ENCODE measurements at places on chromosomes 7 and 10. TPM values are rescaled to one million over a fixed set of nuclear protein-coding genes. Genes with fewer than 3 reads are reported as not detected.

DNA sequence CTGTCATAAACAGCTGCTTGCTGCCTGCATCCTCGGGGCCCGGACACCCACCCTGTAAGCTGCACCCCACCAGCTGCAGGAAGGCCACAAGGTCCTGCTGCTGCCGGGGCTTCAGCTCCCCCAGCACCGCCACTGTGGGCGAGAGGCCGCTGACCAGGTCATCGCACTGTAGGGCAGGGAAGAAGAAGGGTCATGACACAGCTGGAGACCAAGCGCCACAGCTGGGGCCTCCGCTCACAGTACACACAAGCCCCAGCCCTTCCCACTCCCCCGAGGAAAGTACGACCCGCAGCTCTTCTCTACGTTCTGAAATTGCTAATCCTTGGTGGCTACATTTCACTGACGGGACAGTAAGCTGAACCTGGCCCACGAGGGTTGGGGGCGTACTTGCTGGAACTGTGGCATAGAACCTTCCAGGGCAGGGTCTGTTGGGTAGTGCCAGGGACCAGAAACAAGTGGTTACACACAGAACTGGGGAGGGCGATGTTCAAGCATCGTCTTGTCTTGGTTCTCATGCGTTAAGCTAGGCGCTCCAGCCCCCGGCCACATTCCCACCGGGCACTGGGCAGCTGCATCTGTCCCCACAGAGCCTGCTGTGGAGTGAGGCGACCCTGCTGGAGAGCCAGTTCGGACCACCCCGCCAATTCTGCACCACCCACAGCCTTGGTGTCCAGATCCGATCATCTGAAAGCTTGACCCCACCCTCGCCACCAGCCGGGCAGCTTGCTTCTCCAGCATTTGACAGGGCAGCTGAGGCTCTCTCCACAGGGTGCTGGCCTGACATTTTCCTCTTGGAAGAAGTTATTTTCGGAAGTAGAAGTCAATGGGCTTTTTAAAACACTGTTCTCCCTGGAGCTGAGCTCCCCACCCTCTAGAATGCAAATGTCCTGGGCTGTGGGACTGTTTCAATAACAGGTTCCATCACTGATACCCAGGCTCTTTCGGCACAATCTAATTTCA is 50.8 kb downstream of the GSDME start:
- DNase-seq, result no peak
- H3K27ac ChIP-seq, result peak overlapping the region; percentile 29
- no peak overlapping the region for H3K4me3 ChIP-seq
- H3K36me3 ChIP-seq, result peaks cover 10% of the 10 kb centered on the region

DNA sequence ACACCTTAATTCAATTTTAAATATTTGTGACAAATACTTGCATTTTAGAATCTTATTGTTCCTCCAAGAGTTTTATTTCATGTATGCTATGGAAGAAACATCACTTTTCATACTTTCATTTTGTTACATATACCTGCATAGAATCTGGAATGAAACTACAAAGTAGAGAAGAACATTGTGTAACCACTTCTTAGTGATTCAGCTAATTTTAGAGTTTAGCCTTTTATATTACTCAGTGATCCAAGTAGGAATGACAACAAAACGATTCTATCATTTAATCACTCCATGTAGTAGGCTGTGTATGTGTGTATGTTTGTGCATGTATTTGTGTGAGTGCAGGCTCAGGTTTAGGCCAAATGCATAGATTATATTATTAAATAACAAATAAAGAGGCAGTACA is 14.4 kb upstream of the SEMA3A start:
- H3K27me3 ChIP-seq, result no peaks in the 10 kb centered on the region
- H3K4me1 ChIP-seq, result no peaks in the 10 kb centered on the region
- no peak overlapping the region for H3K4me3 ChIP-seq
- H3K27ac ChIP-seq, result no peak overlapping the region
- no peak for DNase-seq

DNA sequence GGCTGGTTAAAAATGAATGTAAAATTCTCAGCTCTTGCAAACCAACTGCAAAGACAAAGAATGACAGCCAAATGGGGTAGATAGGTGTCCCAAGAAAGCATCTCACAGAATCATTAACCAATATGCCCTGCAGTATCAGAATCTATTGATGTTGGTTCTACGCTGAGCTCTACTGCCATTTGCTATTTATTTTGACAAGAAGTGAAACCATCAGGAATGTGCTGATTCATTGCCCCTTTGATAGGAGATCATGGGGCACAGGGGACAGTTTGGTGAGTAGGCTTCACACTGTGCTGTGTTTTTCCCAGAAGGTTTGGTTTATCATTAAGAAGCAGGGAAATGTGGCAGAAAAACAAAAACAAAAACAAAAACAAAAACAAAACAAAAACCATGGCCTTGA is 19.4 kb upstream of the CDC14C start:
- no peaks in the 10 kb centered on the region for H3K27me3 ChIP-seq
- H3K4me3 ChIP-seq, result no peak overlapping the region
- DNase-seq, result no peak

DNA sequence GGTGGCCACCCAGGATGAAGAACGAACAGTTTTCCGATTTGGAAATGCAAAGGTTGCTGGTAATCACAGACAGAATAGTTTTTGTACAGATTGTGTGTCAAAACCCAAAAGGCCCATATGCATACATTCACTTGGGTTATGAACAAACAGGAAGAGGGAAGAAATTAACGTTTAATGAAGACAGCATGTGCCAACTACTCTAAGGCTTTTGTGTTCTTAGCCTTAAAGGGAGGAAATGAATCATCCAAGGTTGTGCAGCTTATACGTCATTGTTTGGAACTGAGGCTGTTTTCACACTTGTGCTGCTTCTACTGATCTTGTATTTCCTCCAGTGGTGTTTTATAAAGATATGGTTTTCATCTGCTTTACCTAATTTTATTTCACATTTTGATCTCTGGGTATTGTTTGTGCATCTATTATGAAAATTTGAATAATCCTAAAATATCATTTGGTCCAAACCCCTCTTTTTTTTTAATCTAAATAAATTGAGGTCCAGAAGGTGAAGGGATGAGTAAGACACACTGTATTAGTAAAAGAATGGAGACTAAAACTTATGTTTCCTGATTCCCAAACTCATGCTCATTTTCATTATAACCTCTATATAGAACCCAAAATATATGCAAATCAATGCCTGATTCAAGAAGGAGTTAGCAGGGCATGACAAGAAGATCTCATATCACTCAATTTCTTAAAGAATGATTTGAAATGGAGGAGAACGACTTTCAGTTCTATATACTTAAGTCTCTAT is 373.1 kb downstream of the THSD7A start:
- H3K4me3 ChIP-seq, result no peak overlapping the region
- no peaks in the 10 kb centered on the region for H3K27me3 ChIP-seq
- H3K4me1 ChIP-seq, result no peaks in the 10 kb centered on the region
- no peak overlapping the region for H3K27ac ChIP-seq

DNA sequence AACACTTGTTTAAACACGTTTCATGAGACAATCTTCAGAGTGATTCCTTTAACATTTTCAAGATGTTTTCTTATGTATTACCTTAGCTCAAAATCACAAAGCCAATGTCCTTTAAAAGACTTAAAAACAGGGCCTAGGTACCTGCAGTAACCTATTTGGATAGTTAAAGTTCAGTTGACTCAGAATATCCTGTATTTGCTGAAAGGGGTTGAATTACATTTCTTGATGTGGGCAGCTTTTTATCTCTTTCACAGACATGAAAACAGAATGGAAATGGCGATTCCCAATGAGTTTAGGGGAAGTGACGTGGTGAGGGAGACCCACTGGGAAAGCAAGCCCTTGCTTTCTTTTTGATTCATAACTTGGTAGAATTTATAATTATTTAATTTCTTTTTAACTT is 324.4 kb upstream of the AOAH start:
- H3K27me3 ChIP-seq, result no peaks in the 10 kb centered on the region
- H3K27ac ChIP-seq, result no peak overlapping the region
- H3K36me3 ChIP-seq, result peaks cover 14% of the 10 kb centered on the region
- H3K4me3 ChIP-seq, result no peak overlapping the region
- DNase-seq, result no peak

GRCh38 chr7:131197920-131198615 is 129.6 kb upstream of the MKLN1 start:
- no peak overlapping the region for H3K4me3 ChIP-seq
- H3K27ac ChIP-seq, result no peak overlapping the region
- no peaks in the 10 kb centered on the region for H3K27me3 ChIP-seq
- H3K4me1 ChIP-seq, result no peaks in the 10 kb centered on the region
- no peak for DNase-seq

DNA sequence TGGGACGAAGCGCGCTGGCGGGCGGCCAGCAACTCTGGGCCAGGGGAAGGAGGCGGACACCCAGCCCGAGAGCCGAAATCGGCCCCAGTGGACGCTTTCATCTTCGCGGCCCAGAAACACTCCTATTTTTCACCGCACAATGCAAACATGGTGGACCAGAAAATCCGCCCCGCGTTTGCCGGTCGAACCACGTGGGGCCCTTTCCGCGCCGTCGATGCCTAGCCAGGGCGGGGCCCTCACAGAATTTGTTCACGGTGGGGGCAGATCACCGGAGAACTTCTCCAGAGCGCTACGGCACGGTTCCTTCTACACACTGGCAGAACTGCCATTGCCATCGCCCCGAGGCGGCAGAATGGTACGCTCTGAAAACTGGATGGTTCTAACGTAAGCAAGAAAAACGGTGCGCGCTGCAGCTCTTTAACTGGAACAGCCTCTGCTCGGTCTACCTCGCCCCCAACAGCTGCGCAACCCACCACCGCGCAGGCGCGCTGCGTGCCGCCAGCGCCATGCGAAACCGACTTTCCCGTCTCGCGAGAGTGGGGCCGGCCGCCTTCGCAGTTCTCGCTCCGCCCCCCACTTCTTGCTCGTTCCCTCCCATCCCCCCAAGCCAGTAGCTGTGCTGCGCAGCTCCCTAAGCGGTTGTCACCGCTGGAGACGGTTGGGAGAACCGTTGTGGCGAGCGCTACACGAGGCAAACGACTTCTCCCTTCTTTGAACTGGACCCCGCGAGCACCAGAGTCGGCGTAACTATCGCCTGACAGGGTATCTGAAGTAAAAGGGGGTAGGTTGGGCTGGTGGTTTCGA is at the start of gene HNRNPH3:
Gene HNRNPH3 (plus strand): TSS at position 610 of the 804 bp plus-strand sequence. CDS start 5,158 bp downstream, outside the sequence.
- H3K4me3 ChIP-seq, result peak within 1 kb of the TSS; percentile 98
- peaks cover 59% of the 10 kb centered on the region for H3K4me1 ChIP-seq
- DNase-seq, result peak; percentile 99
- H3K27me3 ChIP-seq, result no peaks in the 10 kb centered on the region
- H3K36me3 ChIP-seq, result peaks cover 7% of the 10 kb centered on the region
- H3K27ac ChIP-seq, result peak within 1 kb of the TSS; percentile 100

- H3K4me3 ChIP-seq, result no peak overlapping the region
- H3K36me3 ChIP-seq, result no peaks in the 10 kb centered on the region
- no peaks in the 10 kb centered on the region for H3K27me3 ChIP-seq
- H3K4me1 ChIP-seq, result peaks cover 49% of the 10 kb centered on the region
- no peak for DNase-seq
Measured at GRCh38 chr7:130933919-130934318, 199.9 kb upstream of the KLF14 start.

DNA sequence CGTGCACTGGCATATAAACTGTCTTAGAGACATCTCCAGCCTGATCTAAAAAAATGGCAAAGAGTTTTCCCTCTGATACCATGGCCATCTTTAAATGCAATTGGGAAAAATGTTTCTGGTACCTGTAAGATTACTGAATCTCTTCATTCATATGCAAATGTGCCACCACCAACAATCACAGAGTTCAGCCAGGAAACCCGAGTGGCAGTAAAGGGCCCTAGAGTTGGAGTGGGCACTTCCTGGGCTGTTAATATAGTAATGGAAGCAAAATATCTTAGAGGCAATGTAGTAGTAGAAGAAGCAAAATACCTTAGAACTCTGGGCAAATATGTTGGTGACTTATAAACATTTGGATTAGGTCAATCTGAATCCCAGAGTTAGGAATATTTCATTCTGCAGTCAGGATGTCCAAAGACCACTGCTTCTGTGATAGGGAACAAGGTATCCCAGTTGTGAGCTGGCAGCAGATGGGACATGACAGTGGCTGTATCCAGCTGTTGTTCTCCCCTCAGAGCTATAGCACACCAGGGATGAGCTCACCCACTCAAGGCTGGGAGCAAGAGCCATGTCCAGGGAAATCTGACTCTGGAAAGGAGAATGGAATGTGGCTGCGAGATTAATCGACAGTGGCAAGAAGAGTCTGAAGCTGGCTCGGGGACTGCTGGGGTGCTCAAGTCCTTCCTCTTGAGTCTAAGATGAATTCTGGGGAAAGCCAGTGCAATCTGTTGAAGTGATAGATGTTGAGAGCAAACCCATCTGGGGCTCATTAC is 332.1 kb downstream of the PHTF2 start:
- no peaks in the 10 kb centered on the region for H3K36me3 ChIP-seq
- H3K27ac ChIP-seq, result no peak overlapping the region
- H3K4me1 ChIP-seq, result no peaks in the 10 kb centered on the region
- no peak overlapping the region for H3K4me3 ChIP-seq

DNA sequence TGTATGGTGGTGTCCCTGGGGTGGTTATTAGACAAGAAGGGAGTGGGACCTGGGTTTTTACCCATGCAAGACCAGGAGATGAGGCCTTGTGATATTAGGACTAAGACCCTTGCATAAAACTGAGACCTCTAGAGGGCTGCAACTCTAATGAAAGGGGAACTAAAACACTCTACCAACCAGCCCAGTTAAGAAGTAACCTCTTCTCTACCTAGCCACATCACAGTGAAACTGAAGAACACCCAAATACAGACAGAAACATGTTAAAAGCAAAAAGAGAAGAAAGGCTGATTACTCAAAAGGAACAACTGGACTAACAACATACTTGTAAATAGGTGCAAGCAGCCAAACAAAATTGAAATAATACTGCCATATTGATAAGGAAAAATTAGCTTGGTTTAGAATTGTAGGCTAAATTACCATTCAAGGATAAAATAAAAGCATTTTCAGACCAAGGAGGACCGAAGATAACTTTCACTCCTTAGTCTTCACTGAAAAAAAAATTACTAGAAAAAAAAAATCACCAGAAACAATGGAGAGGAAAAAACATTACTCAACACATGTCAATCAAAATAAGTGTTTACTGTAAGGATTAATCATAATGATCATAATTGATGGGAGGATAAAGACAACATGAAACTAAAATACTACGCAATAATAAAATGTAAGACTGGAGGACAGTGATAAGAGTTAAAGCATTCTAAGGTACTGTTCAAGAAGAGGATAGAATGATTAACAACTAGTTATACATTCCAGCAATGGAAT is 27.6 kb downstream of the ERLIN1 start:
- H3K4me3 ChIP-seq, result no peak overlapping the region
- no peak overlapping the region for H3K27ac ChIP-seq
- no peak for DNase-seq
- H3K4me1 ChIP-seq, result peaks cover 6% of the 10 kb centered on the region
- H3K36me3 ChIP-seq, result peaks cover 50% of the 10 kb centered on the region

GRCh38 chr10:58180666-58181065 is 87.0 kb downstream of the IPMK start:
- H3K4me3 ChIP-seq, result no peak overlapping the region
- DNase-seq, result no peak
- H3K27me3 ChIP-seq, result peaks cover 5% of the 10 kb centered on the region
- H3K27ac ChIP-seq, result no peak overlapping the region
- no peaks in the 10 kb centered on the region for H3K4me1 ChIP-seq

Gene MYO3A
- not detected for polyA plus RNA-seq

Gene MRM2
- 44.9 TPM for polyA plus RNA-seq

Gene SPDYE5
- polyA plus RNA-seq, result not detected

Gene GNAT3
- not detected for polyA plus RNA-seq

Gene PHKG1
- polyA plus RNA-seq, result 0.44 TPM

Gene HPSE2
- not detected for polyA plus RNA-seq

Gene FOXI2
- not detected for polyA plus RNA-seq

All from naive B cell (primary cell).